ENCODE measurements at places on chromosomes 3 and 15.

- no peak for DNase-seq
Observed at GRCh38 chr15:58459560-58459959, 27.8 kb downstream of the LIPC start.

GRCh38 chr15:101019366-101019896 is 100.3 kb downstream of the LRRK1 start:
- DNase-seq, result no peak

DNA sequence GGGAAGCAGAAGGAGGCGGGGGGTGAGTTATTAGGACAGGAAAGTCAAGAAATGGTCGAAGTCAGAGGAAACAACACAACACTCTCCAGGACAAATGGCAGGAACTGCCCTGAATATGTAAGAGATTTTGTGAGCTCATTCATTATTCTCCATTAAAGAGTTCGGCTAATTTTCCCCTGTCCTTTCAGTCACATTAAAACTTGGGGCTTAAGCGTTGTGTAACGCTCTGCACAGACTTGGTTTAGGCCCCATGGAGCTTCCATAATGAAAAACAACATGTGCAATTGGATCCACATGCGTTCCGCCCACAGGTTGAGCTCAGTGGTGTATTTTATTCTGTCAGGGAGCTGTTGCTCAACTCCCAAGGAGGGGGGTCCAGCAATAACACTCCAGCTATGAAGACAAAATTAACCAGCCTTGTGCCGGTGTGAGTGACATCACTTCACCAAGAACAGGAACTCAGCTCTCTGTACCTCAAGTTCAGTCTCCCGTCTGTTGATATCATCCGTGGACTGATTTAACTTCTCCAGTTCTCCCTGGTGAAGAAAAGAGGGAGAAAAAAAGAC is 2.3 kb downstream of the SH3BP5 start:
- no peak for DNase-seq

DNA sequence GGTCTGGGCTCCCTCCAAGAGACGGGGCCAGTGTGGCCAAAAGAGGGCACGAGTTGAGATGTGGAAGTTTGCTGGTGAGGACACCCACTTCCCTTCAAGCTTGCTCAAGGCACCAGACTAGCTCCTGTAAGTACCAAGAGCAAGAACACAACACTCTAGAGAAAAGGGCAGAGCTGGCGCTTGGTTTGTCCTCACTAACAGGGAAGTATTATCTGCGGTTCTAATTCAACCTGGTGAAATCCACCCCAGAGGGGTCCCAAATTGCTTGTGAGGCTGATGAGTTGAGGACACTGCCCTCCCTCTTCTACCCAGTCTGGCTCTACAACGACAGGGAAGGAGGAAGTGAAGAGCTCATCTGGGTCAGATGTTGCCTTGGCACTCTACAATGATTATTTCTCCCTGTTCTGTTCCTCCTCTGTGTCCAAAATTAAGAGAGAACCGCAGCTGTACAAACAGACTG is 16.9 kb upstream of the FSIP1 start:
- DNase-seq, result no peak

- DNase-seq, result no peak
Observed at GRCh38 chr3:58356054-58356453, 23.4 kb downstream of the PXK start.

GRCh38 chr15:87799838-87800237 is 456.7 kb downstream of the NTRK3 start:
- no peak for DNase-seq

Measured in stimulated activated CD4-positive, alpha-beta T cell treated with anti-CD3 and anti-CD28 coated beads, TNF-alpha, amount 100 ng/mL, for 4 hours (primary cell).